K562 (cell line): ENCODE measurements at places on chromosomes 1 and 21.
A peak's percentile ranks its signal among the peaks of the same experiment; 100 is the strongest.

DNA sequence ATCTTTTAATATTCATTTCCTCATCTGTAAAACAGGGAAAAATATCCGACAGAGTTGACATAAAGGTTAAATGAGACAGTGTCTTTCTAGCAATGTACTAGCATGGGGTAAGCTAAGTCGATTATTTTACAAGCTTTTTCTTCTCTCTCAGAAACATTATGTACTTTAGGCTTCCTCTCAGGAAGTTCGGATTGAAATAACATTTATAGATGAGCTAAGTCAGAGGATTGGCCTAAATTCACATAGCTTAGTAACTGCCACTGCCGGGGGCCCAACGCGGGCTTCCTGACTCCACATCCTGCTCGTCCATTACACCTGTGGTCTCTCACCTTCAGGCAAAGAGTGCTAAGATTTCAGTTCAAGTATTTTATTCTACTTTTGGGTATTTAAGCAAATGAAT lies 462.3 kb upstream of the NFIA start:
- DNase-seq = no peak

- DNase-seq = no peak
Measured at GRCh38 chr1:111131693-111132092, 8.2 kb downstream of the DRAM2 start.

- DNase-seq = no peak
Measured at GRCh38 chr1:168328731-168329364, 48.2 kb downstream of the TBX19 start.

DNA sequence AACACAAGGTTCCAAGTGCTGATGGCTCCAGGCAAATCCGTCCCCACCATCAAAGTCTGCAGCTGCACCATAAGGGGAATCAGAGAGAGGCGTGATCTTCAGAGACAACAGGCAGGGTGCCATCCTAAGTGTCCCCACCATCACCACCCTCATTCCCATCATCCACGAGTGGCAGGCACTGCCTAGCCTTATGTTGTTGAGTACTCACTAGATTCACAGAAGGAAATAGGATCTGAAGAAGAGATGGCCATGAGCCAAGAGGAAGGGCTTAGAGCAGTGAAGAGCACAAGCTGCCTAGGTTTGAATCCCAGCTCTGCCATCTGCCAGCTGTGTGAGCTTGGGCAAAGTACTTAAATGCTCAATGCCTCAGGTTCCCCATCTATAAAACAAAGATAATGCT lies 207.3 kb upstream of the CSF3R start:
- no peak for DNase-seq

DNA sequence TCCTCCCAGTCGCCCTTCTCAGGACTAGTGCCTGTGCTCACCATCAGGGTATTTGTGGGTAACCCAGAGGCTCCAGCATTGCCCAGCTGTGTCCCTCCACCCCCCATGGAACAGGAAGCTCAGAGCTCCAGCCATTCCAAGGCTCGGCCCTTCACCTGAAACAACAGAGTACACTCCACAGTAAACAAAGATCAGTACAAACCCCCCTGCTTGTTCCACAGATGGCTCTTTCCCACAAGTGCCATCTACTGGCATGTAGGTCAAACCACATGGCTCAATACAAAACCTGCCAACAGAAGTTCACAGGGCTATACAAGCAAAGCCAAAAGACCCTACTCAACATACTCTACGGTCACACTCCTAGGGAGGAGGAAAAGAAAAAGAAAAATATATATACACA lies 258.7 kb downstream of the AGBL4 start:
- no peak for DNase-seq

GRCh38 chr1:212351588-212352362 lies 62.9 kb downstream of the PACC1 start:
- DNase-seq = no peak

DNA sequence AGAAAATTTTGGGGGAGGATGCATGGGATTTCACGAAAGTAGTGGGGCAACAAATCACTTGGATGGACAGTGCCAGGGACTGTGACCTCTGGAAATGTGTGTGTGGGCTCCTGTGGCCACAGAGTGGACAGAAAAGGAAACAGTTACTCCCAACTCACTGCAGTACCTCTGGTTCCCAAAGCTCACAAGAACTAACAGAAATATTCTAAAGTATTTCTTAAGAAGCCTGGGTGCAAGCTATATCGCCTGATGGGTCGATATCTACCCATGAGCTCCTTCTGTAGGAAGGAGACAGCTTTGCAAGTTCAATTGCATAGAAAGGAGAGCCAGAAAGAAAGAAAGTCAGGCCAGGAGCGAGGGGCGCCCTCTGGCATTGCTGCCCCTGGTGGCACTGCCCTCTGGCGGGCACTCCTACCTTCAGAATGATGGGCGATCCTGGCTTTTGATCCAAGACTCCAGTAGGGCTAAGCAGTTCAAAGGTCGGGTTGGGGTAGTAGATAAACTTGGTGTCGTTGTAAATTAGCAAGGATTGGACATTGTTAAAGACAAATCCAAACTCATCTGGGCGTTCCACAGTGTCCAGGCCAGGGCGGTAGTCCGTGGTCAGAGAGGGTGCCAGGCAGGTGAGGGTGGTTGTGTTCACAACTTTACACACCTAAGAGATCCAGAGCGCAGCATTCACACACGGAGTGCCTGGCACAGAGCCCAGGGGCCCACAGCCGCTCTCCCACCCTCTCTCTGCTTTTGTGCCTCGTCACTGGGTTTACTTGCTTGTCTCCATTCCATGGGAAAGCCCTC lies 134.7 kb upstream of the CD34 start:
- no peak for DNase-seq

DNA sequence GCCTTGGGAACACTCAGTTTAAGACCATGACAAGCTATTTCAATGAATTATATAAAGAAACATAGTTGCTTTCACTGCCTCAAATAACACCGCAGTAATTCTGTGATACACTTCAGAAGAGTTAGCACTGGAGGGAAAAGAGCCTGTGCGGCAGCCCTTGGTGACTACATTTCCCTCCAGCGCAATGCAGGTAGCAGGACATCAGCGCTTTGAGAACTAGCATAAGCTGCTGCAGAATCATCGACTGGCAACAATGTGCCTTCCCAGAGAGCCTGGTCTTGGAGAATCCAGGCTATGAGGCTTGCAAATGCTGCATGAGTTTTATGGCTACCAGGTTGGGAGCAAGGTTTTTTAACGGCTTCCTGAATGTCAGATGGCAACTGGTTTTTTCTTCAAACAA lies 7.5 kb downstream of the NRIP1 start:
- DNase-seq = no peak

- no peak for DNase-seq
Measured at GRCh38 chr21:30349572-30349971, 1.2 kb upstream of the KRTAP23-1 start.

- no peak for DNase-seq
Measured at GRCh38 chr1:154716011-154716410, 108.0 kb upstream of the ADAR start.

GRCh38 chr1:151457911-151458801 lies 1.1 kb downstream of the POGZ start:
- peak; percentile 86 for DNase-seq

- no peak for DNase-seq
Measured at GRCh38 chr1:171803045-171803444, 21.6 kb downstream of the METTL13 start.

DNA sequence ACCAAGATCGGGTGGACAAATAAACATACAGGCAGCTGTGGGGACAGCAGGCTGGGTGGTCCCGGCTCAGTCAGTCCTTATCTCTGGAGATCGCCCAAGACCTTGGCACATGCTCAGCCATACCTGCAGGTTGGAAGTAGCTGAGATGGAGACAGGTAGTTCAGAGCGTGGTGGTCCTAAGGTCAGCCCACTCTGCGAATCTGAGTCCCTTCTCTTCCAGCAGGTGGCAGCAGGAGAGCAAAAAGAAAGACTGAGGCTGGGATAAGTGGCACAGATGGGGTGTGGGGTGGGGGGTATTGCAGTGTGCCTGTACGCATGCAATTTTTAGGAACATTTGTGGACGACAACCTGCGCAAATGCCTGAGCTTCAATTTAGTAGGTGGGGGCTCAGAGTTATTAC lies 104.9 kb downstream of the TENT5C start:
- DNase-seq = peak; percentile 41

DNA sequence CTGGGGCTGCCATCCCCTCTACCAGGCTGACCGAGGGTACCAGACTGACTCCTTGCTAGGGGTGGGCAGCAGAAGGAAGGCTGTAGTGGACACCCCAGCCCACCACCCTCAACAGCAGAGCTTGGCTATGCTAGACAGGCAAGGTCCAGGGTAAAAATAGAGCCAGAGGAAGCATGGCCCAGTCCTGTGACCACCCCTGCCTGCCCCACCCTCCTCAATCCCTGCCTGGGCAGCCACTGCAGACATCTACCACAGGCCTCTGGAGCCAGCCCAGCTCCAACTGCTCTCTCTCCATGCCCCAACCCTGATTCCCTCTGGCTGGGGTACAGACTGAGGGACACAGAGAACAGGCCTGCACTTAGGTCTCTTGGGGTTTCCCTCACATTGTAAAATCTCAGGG lies 1.7 kb downstream of the S100A1 start:
- DNase-seq = no peak

DNA sequence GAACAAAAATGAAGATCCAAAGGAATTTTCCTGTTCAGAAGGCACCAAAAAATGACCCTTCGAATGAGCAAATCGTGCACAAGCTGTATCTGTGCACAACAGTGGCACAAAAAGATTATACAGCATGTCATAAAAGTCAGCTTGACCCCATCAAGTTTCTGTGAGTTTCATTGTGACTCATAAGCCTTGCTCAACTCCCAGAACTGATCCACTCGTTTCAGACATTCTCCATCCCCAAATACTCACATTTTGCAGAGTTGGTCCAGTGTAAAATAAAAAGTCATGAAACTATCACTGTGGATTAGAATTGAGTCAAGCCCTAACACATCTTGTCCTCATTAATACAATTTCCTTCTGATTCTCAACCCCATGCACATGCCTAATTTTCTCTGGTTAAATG lies 174.7 kb upstream of the PKN2 start:
- DNase-seq = no peak

DNA sequence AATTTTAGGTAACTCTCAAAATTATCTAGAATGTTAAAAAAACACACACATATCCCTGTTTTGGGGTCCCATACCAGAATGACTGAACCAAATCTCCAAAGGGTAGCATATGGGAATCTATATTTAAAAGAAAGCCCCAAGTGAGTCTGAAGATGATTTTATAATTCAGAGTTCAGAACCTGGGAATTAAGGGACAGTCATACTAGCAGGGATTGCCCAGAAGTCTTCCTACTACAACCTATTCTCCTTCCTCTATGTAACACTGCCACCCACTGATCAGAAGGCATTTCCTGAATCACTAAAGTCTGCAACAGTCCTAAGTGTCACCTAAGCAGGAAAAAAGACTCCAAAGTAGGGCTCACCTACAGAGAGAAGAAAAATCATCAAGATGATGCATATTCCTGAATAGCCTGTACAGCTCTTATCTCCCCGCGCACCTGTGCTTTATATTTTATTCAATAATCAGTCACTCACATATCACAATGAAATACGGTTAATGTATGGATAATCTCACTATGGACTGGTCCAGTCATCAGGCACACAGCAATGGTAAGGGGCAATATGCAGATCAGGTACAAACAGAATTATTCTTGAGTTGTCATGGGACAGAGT lies 4.9 kb downstream of the RGS1 start:
- DNase-seq = no peak

GRCh38 chr1:230807029-230807428 lies 59.8 kb downstream of the CAPN9 start:
- no peak for DNase-seq

DNA sequence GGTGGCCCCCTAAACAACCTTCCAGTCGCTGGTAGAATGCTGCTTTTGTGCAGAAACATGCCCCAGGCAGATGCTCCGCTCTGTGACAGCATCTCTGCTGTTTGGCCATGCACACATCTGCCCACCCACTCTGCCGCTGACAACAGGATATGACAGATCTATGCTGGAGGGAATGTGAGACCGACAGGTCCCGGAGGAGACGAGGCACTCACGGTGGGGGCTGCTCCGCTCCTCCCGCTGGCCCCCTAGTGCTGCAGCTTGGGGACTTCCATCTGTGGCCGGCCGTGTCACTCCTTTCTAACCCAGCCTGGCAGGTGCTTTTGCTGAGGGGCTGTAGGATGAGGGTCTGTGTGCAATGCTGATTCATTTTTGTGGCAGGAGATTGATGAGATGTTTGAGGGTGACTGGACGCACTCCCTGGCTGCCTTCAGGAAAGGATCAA lies 49.1 kb upstream of the DMRTB1 start:
- DNase-seq = no peak

DNA sequence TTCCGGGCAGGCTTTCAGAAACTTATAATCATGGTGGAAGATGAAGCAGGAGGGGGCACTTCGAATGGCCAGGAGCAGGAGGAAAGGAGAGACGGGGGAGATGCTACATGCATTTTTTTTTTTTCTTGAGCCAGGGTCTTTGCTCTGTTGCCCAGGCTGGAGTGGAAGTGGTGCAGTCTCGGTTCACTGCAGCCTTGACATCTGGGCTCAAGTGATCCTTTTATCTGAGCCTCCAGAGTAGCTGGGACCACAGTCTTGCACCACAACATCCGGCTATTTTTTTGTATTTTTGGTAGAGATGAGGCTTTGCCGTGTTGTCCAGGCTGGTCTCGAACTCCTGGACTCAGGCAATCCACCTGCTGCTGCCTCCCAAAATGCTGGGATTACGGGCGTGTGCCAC lies 61.6 kb downstream of the SELENOF start:
- no peak for DNase-seq

DNA sequence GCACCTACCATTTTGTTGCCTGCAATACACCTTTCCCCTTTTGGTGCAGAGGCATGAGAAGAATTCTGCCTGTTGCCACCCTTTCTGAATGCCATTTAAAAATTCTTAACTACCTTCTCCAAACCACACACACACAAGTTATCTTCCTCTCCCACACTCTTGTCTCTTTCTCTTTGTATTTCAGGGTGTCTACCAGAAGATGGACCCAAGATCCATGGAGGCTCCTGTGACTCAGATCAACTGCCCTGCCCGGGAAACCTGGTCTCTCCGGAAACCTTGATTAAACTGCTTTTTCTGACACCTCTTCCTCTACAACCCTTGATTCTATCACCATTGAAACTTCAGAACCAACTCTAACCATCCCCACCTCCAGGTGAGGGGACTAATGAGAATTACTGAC lies 2.4 kb upstream of the TARS2 start:
- DNase-seq = no peak

DNA sequence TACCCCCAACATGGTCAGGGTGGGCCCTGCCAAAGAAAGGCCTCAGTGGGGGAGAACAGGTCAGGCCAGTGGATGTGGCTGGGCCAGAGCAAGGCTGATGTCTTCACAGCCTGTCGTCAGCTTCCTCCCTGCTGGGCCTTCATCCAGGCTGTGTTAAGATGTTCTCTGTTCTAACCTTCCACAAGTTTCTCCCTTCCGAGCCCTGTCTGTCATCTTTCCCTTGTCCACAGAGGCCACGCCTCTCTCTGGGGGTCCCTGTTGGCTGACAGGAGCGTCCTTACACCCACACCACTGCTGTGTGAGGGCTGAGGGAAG lies 36.2 kb downstream of the SIM2 start:
- no peak for DNase-seq

GRCh38 chr1:209335178-209335577 lies 248.3 kb upstream of the CAMK1G start:
- peak; percentile 65 for DNase-seq

GRCh38 chr1:82515650-82516049 lies 714.9 kb downstream of the ADGRL2 start:
- no peak for DNase-seq

- peak; percentile 85 for DNase-seq
Measured at GRCh38 chr1:27383039-27383605, at the start of gene CD164L2. CD164L2 (minus strand) TSS chr1:27383333; CDS start chr1:27383239, 94 bp downstream.
